ENCODE measurements at places on chromosomes 5 and 9.

DNA sequence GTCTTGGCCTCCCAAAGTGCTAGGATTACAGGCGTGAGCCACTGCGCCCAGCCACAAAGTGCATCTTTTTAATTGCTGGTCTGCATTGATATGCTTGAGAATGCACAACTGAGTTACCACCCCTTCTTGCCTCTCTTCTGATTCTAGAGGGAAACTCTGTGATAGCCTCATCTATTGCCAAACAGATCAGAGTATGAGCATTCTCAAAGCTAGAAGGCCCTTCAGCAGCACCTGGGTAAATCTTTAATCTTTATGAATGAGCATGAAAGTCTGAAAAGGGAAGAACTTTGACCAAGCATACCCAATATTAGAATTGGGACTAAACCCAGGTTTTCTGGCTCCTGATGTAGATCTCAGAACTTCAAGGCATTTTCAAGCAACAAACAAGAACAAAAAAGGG, 298.3 kb upstream of the TNC start:
- DNase-seq, result no peak

DNA sequence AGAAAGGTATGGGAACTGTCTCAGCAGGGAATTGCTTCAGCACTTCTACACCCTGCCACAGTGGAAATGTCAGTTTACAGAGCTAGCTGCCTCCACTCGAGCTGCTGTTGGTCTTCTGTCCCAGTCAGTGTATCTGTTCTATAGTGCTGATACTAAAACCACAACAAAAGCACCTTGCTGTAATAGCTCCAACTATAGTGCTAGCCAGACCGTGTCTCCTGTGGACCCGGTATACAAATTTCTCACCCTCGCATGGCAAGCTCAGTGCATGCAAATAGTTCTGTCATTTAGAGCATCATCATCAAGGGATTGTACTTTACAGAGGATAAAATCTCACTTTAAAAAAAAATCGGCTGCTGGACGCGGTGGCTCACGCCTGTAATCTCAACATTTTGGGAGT, 51.5 kb upstream of the IQGAP2 start:
- DNase-seq, result no peak

DNA sequence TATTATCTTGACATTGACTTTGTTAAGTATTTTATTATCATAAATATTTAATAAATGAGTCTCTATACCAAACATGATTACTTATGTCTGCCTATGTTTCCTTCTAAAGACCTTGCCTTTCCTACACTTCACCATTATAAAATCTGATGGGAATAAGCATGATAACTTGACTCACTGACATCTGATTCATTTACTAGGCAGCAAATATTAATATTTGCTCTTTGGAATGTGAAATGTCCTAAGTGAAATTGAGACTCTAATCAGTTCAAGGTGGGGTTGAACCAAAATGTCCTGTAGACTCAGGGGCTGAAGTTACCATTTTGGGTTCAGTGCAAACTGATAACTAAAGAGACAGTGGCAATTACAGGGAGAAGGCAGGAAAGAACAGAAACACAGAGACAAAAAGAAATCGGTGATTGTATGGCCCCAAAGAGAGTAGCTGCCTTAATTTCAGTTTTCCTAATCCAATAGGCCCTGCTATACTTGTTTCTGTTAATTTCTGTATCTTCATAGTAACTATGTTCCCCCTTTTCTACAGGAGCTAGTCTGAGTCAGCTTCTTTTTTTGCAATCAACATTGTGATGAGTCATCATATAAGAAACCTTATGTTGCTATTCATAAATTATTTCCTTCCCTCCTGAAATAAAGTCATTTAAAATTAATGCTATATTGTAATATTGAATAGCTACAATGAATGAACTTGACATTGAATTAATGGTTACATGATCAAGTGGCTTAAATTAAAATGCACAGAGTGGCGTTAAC, 296.8 kb downstream of the PDE4D start:
- no peak for DNase-seq

- no peak for DNase-seq
These were observed 64.6 kb upstream of the SYNPO start for GRCh38 chr5:150575745-150576448.

DNA sequence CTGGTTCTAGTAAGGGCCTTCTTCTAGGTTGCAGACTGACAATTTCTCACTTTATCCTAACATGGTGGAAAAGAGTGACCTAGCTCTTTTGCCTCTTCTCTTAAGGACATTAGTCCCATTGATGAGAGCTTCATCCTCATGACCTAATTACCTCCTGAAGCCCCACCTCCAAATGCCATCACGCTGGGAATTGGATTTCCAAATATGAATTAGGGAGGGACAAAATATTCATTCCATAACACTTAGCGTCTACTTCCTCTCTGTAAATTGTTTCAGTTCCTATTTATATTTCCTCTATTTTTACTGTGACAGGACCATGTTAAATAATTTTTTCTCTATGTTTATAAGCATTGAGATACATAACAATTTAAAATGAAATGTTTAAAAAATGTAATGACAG, 408.8 kb downstream of the CDH10 start:
- no peak for DNase-seq

- DNase-seq, result no peak
These were observed 282.4 kb downstream of the NR3C1 start for GRCh38 chr5:143121135-143121475.

GRCh38 chr5:28707706-28708105, 1669.3 kb upstream of the CDH9 start:
- DNase-seq, result no peak

- DNase-seq, result no peak
These were observed at the start of gene NEUROG1 for GRCh38 chr5:135535820-135536801. TSS of gene NEUROG1 (minus strand) at chr5:135535964. CDS start at chr5:135535690, 274 bp downstream.

- no peak for DNase-seq
These were observed 1717.1 kb downstream of the EFNA5 start for GRCh38 chr5:105953616-105954015.

GRCh38 chr9:105698348-105698870, 4.1 kb downstream of the TMEM38B start:
- DNase-seq, result no peak

Measured in CMK (cell line).